ENCODE measurements at places on chromosomes 2 and 18.

- DNase-seq, result no peak
These were observed 128.2 kb downstream of the SS18 start for GRCh38 chr18:25962176-25962575.

GRCh38 chr2:110657724-110658305 lies 20.0 kb downstream of the BUB1 start:
- DNase-seq, result no peak

DNA sequence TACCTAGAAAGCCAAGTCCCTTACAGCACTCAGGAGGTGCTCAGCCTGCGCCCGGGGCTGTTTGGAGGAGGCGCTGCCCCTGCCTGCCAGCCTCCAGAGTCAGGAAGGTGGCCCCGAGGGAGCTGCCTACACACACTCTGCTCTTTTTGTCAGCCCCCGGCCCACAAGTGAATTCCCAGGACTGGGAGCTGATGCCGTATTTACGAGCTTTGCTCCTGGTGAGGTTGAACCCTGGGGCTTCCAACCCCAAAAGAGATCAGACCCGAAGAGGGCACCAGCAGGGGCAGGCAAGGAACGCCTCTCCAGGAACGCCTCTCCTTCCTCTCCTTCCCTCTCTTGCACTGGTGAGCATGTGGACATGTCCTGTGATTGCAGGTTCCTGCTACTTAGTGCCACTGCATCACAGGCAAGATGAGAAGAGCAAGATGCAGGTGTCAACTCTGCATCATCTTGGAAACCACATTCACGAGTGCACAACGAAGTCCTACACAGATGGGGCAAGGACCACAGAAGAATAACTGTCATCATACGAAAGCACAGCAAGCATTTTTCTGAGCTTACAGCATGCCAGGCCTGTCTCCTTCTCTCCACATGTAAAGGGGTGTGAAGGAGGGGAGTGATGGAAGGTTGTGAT lies 126.7 kb downstream of the NDUFA10 start:
- no peak for DNase-seq

- no peak for DNase-seq
These were observed 120.0 kb downstream of the MAP4K4 start for GRCh38 chr2:101817481-101817880.

DNA sequence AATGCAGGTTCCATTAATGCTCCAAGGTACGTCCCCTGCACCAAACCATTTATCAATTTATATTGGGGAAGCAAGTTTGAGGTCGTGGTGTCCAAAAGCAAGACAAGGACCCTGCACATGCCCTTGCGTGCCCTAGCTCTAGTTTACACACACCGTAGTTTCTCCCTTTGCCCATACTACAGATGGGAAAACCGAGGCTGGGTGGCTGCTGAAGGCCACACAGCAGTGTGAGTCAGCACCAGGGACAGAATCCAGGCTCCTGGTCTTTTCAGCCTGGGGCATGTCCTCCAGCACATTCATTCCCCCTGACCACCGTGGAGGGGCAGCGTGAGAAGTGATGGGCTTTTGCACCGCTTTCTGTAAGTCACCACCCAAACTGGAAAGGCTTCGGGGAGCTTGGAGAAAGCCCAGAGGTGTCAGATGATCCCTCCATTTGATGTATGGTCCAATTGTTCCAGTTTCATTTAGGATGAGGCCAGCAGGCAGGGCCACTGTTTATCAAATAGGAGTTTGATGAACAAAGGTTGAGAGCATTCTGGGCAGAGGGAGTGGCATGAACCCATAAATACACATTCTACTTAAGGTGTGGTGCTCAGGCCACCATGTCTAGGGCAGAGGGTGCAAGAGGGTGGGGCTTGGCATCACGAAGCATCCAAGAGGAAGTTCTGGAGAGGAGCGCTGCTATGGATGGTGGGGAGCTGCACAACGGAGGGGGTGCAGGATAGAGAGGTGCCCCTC lies 274.1 kb downstream of the HAUS1 start:
- DNase-seq, result no peak

GRCh38 chr18:22753130-22753831 lies 179.8 kb upstream of the RBBP8 start:
- no peak for DNase-seq
